ENCODE measurements at places on chromosomes 1 and 21.

DNA sequence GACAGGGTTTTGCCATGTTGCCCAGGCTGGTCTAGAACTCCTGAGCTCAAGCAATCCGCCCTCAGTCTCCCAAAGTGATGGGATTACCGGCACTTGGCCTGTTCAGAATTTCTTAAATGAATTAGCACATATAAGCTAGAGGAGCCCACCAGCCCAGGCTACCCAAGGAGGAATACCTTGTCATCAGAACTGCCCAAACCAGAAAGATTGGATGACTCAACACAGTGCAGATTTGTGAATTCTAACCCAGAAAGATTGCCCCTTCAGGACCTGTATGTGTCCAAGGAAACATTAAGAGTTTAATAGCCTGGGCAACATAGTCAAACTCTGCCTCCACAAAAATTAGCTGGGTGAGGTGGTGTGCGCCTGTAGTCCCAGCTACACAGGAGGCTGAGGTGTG is 14.0 kb upstream of the LIN9 start:
- no peak for ATAC-seq

DNA sequence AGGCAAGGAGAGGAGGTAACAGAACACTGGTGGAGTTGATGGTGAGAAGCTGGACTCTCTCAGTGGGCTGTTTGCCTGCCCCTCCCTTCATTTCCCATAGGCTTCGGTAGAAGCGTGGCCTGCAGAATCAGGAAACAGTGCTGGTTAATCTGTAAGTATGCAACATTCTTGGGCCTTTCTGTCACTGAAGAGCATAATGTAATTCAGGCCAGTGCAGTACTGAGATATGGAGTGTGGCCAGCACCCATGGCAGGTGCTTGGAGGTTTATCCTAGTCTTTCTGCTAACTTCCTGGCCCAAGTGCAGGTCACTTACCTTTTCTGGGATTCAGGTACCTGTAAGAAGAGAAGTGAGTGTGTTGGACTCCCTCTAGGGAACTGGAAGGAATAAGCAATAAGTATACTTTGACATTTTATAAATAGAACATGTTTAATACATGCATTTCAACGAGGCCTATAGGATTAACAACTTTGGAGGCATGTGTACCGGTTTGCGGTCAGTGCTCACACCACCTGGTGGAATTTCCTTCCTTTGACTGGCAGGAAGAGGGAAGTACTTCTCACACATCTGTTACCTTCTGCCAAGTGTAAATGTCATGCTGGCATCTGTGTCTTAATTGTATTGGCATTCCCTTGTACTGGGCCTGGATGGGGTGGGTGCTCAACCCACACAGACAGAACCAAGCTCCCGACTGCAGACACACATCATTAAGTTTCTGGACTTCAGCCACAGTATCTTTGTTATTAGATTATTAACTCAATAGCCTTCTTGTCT is 105.5 kb downstream of the KIF26B start:
- peak; percentile 34 for ATAC-seq

DNA sequence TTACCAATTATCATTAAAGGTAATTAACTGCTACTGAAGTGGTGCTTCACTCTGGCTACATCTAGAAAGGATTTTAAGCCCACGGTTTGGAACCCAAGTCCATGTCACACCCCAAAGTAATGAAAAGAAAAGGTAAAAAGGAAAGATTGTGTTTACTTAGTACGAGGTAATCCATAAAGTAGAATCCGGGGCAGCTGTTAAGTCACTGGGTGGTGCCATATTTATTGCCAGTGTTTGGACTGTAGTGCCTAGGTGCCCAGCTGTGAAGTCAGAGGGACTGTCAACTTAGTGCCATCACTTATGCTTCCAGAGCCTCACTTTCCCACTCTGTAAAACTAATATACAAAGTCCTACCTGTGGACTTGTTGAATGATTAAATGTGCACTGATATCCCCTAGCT is 52.2 kb upstream of the GRHL3 start:
- ATAC-seq: no peak

- ATAC-seq: no peak
Measured at GRCh38 chr1:4133297-4133938, 233.3 kb upstream of the C1orf174 start.

DNA sequence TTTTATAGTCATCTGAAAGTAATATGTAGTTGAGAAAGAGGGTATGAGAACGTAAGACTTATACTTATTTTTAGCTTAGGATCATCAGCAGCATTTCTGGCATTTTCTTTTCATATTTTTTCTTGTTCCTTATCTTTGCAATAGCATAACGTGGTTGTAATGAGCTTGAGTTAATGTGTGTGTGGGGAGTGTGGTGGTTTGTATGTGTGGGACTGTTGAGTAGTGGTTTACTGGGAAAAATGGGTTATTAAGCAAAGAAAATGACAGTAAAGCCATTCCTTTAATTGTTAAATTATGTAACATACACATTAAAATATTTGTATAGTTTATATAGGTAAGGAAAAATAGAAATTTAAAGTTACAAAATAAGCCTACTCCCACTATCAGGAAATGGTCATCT is 15.2 kb downstream of the PIP5K1A start:
- no peak for ATAC-seq

DNA sequence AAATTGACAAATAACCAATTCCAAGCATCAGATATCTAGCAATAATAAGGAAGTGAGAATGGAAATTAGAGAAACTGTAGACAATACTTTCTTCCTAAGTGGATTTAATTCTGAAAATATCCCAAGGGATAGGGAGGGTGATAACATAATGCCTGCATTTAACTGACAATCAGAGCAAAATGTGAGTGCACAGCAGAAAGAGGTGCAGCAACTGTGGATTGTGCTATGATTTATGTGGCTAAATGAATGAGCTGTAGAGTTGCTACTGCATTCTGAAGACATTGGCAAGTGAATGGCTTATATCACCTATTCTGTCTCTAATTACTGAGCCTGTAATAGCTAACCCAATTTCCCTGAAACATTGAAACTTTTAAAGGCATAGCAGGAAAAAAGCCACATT is 39.0 kb downstream of the OLFM3 start:
- ATAC-seq: no peak

- no peak for ATAC-seq
Measured at GRCh38 chr1:205350124-205350523, 6.6 kb downstream of the KLHDC8A start.

GRCh38 chr1:204437796-204438570 is 26.4 kb upstream of the PPP1R15B start:
- ATAC-seq: peak; percentile 37

DNA sequence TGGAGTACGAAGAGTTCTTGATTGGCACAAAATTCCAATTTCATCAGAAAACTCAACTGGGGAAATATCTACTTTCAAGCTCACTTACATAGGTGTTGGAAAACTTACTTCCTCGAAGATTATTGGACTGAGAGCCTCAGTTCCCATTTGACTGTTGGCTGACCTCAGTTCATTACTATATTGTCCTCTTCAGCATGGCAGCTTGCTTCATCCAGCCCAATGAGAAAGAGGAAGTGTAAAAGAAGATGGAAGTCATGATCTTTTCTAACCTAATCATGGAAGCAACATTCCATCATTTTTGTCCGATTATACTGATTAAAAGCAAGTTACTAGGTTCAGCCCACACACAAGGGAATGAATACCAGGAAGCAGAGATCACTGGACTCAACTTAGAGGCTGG is 49.4 kb downstream of the HSD3B1 start:
- ATAC-seq: no peak

GRCh38 chr1:25063591-25064416 is 133.7 kb upstream of the RUNX3 start:
- no peak for ATAC-seq

GRCh38 chr1:43683560-43683959 is 23.8 kb upstream of the ST3GAL3 start:
- no peak for ATAC-seq

DNA sequence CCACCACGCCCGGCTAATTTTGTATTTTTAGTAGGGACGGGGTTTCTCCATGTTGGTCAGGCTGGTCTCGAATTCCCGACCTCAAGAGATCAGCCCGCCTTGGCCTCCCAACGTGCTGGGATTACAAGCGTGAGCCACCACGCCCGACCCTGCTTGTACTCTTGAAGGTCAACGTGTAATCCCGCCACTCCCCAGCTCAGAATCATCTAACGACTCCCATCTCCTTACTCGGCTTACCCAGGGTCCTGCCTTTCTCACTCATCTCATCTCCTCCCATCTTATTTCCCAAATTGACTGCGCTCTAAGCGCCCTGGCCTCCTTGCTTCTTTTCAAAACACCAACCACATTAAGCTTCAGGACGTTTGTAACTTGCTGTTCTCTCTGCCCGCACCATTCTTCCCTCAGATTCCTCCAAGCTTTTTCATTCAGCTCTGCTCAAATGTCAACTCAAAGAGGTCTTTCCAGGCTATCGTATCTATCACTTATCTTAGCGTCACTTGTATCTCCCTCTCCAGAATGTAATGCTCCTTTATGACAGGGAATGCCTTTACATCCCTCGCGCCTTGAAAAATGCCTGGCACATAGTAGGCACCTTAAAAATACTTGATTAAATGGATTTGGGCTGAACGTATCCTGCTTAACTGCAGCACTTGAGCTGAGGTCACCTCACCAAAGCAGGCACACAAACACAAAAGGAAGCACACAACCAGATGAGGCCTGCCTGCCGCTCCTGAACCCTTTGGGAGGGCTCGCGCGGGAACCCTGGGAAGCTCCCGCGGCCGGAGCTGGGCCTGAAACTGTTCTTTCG is 1.4 kb upstream of the USP1 start:
- peak; percentile 13 for ATAC-seq

GRCh38 chr1:185850366-185850765 is 116.2 kb downstream of the HMCN1 start:
- peak; percentile 88 for ATAC-seq

GRCh38 chr21:19603011-19603593 is 1199.5 kb upstream of the TMPRSS15 start:
- no peak for ATAC-seq

- ATAC-seq: no peak
Measured at GRCh38 chr1:25567710-25568089, 24.3 kb downstream of the LDLRAP1 start.

DNA sequence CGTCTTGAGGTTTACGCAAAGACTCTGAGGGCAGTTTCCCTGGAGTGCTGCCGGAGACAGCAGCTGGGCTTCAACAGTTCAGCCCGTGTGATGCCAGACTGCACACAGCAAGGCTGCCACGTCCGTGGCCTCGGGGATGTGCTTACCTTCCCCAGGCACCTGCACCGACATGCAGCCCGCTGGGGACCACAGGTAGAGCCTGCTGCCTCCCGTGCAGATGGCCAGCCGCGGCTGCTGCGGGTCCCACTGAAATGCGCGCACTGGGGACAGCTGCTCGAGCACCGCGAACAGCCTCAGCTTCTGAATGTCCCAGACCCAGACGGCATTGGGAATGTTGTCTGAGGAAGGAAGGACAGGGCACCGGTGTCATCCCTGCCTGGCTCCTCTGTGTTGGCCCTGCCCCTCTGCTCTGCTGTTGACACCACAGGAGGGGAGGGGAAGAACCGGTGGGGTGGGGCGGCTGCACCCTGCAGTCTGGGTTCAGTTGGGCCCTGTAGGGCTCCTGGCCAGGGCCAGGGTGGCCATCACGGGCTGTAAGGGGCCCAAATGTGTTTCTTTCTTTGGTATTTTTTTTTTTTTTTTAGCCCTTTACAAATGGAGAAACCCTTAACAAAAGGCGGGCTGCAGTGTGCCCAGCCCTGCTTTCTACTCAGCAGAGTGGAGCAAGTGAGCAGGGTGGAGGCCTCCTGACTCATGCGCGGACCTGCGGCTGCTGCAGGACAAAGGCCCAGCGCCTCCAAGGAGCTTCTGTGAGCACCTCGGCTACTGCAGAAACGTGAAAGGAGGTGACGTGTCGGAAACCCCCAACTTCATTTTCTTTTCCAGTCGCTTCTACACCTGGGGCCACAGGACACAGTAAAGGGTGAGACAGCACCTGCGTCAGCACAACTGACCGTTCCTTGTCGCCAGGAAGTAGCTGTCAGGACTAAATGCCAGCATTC is 6.8 kb downstream of the TPRG1L start:
- no peak for ATAC-seq

- ATAC-seq: peak; percentile 100
Measured at GRCh38 chr1:109959974-109960744, 24.4 kb upstream of the AHCYL1 start.

DNA sequence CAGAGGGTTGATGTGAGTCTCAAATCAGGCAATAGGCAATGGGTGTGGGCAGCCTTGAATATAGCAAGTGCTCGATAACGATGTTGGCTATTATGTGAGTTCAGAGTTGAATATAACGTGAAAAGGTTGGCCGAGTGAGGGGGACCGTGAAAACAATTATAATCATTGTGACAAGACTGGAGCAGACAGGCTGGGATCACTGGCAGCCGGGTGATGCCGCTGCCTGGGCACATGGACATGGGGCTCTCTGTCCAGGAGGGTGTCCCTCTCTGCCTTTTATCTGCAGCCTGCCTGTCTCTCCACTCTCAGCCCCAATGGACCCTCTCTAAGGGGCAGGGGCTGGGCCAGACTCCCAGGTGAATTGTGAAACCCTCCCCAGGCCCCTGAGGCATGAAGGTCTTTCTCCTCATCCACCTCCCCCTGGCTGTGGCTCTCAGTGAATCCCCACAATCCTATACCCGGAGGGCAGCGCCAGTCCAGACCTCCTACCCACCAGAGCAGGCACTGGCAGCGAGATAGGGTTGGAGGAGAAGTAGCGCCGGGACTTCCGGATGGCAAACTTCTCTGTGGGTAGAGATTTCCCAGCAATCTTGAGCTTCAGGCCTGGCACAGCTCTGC is 36.4 kb downstream of the TTC39A start:
- ATAC-seq: no peak

GRCh38 chr1:29128739-29129138 is 5.0 kb upstream of the TMEM200B start:
- no peak for ATAC-seq

DNA sequence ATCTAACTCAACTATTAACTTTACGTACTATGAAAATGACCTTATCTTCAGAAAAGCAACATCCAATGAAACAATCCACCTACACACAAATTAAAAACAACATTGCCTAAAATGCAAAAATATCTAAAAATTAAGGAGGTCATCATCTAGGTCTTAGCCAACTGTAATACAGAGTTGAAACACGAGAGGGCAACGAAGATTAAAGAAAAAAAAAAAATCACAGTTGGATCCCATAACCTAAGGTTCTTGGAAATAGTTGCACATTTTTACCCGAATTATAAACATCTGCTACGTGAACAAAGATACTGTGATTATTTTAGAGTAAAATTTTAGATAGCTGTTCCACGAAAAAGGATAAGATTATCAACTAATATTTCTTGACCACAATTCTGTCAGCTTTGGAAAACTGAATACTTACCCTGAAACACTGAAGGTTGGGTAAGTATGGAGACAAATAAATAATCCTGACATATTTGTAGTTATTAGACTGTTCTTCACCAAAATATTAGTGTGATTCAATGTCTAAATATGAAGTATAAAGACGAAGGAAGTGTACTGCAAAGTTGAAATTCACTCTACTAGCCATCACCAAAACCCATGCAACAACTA is 88.0 kb upstream of the AK4 start:
- ATAC-seq: peak; percentile 70

GRCh38 chr1:46067652-46068051 is 64.8 kb downstream of the PIK3R3 start:
- ATAC-seq: no peak
